ENCODE measurements at places on chromosomes 16 and 17.

DNA sequence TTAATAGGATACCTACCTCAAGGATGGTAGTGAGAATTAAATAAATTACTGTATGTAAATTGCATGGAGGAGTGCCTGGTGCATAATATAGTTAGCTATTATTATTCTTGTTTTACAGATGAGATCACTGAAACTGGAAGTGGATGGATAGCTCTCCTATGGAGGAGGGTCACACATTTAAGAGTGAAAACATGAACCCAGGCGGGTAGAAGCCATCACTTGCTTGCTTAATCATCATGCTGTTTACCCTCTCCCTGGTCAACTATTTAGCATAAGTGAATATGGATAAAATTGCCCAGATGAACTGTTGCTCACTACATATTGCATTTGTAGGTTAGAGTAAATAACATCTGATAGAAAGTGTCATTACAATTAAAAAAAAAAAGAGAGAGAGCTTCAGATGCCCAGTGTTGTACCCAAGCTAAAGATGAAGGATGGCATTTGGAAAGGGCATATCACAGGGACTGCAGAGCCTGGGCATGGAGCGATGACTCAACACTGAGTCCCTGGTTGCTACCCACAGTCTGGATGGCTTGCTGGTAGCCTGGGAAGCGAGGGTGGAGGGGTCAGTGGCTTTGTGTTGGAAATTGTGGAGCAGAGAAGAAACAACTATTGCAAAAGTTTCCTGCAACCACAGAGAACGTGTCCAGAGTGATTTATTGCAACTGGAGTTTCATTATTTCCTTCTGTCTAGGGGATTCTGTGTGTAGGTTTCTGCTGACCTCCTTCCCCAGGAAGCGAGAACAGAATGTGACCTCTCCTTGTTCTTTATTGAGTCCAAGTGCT lies 414.4 kb downstream of the SHISA9 start:
- DNase-seq, result no peak

- DNase-seq, result no peak
These were observed 85.5 kb upstream of the HNF1B start for GRCh38 chr17:37830151-37830993.

GRCh38 chr17:63419949-63420867 lies 25.9 kb downstream of the CYB561 start:
- no peak for DNase-seq

DNA sequence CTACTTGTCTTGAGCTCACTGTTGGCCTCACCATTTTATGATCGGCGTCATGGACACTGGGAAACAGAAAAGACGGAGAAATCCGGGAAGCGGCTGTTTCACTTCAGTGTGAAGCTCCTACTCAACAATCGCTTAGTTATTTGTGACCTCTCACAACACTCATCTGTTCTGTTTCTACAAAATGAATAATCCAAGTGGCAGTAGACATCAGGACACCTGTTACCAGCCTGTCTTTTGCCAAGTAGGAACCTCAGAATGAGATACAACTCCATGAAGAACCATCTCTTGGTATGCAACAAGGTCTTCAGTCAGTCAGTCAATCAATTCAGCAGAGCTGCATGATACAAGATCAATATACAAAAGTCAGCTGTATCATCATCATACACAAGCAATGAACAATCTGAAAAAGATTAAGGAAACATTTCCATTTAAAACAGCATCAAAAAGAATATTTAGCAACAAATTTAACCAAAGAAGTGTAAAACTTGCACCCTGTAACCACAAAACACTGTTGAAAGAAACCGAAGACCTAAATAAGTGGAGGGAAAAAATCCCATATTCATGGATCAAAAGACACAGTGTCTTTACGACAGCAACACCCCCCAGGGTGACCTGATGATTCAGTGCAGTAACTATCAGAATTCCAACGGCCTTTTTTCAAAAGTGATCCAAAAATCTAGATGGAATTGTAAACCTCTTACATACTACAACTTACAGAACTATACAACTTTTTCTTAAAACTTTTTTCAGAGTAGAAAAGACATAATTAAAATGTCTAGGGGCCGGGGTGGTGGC lies 63.4 kb downstream of the ANKRD11 start:
- DNase-seq, result no peak

DNA sequence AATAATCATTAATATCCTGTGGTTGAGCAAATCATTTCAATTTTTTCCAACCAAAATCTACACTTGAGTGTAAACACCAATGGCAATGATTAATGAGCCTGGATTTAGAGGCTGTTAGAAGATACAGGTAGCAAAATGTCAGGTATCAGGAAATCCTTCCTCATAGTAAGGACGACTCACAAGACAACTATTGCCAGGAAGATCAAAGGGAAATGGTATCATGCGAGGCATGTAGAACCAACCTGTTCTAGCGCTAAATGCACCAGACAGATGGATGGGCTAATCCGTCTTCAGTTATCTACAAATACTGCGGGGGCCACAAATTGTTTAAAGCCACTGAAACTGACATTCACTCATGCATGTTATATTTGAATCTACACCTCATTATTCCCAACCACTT lies 28.1 kb downstream of the TOX3 start:
- DNase-seq, result no peak

GRCh38 chr17:7716901-7717755 lies at the start of gene DNAH2:
TSS of gene DNAH2 (plus strand) at chr17:7717744. CDS start at chr17:7719735, 1,991 bp downstream.
- DNase-seq, result peak; percentile 92

DNA sequence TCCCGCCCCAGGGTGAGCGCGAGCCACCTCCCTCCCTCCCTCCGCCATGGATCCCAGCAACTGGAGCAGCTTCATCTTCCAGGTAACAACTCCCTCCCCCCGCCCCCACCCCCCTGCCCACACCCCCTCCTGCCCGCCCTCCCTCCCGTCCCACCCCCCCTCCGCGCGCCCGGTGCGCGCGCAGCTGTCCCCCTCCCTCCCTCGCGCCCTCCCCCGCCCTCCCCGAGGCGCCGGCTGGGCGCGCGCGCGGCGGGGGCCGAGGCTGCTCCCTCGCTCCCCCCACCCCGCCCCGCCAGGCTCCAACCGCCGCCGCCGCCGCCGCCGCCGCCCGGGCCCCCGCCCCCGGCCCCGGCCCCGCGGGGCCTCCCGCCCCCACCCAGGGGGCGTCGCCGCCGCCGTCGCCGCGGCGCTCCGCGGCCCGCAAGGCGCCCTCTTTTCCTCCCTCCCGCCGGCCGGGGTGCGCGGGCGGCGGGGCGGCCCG lies at the start of gene MAZ:
MAZ (plus strand) TSS at position 431 of the 481 bp plus-strand sequence. CDS start 173 bp downstream, outside the sequence.
- no peak for DNase-seq

GRCh38 chr17:77736199-77736585 lies 222.3 kb upstream of the TNRC6C start:
- DNase-seq, result no peak

DNA sequence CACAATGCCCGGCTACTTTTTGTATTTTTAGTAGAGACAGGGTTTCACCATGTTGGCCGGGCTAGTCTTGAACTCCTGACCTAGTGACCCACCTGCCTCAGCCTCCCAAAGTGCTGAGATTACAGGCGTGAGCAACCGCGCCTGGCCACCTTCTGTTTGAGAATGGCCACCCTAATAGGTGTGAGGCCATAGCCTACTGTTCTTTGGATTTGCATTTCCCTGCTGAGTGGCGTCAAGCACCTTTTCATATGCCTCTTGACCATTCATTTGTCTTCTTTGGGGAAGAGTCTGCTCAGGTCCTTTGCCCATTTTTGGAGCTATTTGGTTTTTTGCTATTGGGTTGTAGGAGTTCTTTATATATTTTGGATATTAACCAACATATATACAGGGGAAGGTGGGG lies 276.7 kb downstream of the PARN start:
- no peak for DNase-seq

DNA sequence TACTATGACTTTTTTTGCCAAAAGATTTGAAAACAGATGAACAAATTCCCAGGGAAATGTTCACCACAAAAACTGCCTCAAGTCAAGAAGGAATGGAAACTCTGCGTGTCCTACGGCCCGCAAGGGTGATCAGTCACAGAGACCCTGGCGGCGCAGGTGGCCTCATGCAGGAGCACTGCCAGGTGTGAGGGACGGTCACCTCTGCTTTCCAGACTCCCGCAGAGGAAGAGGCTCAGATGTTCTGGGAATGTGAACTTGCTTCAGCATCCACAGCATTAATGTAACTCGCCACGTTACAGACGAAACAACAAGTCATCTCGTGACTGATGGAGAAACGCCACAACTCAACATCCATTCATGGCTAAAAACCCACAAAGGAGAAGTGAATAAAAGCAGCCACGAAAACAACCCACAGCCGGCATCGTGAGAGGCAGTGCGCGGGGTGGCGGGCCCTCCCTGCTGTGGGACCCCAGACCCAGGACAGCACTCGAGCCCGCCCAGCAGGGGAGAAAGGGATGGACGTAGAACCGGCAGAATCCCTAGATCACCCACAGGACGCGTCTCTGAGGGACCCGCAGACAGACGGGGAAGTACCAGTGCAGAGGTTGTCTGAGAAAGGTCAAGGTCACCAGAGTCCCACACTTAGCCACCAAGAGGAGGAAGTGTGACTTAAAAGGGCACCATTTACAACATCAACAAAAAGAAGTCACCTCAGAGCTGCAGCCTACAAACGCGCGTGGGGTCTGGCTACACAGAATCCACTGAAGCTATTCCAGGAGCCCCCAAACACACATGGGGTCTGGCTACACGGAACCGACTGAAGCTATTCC lies 76.9 kb upstream of the GNG13 start:
- DNase-seq, result no peak

GRCh38 chr17:63649813-63650212 lies 27.6 kb downstream of the MAP3K3 start:
- no peak for DNase-seq

- DNase-seq, result no peak
These were observed 19.2 kb downstream of the SGF29 start for GRCh38 chr16:28572696-28573510.

GRCh38 chr17:48569674-48570324 lies 8.4 kb downstream of the HOXB4 start:
- DNase-seq, result no peak

DNA sequence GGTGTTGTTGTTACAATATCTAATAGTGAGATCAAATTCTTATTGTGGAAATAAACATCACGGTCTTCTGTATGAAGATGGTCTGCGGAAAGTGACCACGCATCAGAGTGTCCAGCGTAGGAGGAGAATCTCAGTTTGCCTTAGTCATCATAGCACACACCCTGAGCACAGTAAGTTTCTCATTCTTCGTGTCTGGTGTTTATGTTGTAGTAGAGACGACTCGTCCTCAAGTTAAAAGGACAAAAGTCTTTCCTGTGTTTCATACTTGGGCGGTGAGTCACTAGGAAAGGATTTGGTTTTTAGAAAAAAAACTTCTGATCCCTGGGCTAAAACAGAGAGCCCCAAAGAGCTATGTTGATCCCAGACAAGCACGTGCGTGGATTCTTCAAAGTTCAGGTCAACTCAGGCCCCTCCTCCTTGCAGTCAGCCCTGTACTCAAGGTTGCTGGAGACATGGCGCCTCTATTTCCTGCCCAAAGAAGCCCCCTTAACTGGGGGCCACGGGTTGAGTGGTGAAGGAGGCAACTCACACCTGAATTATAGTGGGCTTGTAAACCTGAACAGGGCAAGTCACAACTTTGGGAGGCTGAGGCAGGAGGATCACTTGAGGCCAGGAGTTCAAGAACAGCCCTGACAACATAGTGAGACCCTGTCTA lies 170.4 kb downstream of the ZFHX3 start:
- peak; percentile 69 for DNase-seq

GRCh38 chr17:64736804-64737492 lies 74.8 kb upstream of the SMURF2 start:
- DNase-seq, result no peak

DNA sequence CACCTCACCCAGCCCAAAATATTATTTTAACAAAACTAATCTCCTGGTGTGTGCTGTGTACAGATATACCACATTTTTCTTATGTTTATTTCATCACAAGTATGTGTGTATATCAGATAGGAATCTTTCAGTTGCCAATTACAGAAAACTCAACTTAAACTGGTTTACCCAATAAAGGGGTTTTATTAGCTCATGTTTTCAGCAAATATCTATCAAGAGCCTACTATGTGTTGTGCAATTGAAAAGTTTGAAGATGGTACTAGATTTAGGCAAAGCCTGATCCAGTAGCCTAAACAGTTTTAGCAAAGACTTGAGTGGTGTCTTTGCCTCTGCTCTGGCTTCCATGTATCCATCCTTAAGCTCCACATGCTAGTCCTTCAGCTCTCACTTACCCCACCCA lies 45.1 kb upstream of the LYRM9 start:
- no peak for DNase-seq

GRCh38 chr16:30122604-30123160 lies 338 bp downstream of the MAPK3 start:
- no peak for DNase-seq

DNA sequence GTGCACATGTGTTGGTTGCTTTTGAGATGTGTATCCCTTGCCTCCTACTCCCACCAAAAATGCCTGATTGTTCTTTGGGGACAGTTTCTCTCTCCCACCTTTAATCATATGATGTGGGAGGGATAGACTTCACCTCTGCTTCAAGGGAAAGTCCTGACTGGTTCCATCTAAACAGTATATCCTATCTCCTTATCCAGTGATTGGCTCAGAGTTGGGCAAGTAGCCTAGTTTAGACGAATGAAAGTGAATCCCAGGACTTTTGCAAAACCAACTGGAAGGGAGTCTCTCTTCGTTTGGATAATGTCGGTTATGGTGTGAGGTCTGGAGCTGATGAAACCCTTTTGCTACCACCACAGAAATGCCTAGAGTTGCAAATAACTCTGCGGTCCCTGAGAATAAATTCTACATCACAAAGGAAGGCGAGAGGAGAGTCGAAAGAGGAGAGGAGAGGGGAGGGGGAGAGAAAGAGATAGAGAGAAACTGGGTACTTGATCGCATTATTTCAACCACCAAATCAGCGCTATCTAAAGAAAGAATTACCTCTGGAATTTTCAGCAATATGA lies 77.1 kb upstream of the SALL1 start:
- DNase-seq, result no peak

DNA sequence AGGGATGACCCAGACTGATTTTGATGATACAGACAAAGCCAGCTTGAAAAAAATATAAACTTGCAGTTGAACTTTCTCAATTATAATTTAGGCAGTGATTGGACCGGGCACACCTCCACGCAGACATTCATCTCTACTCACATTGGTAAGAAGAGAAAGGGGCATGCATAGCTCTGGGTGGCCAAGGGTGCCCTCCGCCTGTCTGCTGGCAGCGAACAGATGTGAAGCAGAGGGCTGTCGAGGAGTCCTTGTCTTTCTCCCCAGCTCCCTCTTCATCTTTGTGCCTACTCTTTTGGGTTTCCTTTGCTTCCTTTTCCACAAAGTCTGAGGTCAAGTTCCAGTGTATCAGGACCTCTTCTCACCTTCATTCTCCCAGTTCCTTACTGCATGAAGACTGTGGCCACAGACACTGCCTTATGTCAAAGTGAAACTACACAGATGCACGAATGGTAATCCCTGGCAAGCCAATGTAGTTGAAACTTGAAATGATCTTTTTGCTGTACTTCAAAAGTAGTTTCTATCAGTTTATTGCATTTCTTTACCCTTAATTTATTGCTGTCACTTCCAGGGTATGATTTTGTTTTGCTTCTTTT lies 343.7 kb upstream of the SOX9 start:
- no peak for DNase-seq

DNA sequence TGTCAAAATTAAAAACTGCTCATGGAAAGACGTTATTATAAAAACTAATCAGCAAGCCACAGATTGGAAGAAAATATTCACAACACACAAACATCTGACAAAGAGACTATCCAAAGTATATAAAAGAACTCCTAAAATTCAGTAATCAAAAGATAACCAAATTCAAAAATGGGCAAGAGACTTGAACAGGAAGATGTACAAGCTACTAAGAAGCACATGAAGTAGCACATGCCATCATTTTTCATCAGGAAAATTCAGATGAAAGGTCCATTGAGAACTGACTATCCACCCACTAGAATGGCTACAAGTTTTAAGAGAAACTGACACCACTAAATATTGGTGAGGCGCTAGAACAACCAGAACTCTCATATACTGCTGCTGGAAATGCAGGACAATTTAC lies 3.4 kb upstream of the HLF start:
- DNase-seq, result no peak
